LoVo (cell line): ENCODE measurements at places on chromosomes 13 and 19.

GRCh38 chr13:76630629-76631230, 255.5 kb downstream of the KCTD12 start:
- DNase-seq = no peak

GRCh38 chr19:48900477-48901406, 630 bp downstream of the NUCB1 start:
- DNase-seq = no peak

DNA sequence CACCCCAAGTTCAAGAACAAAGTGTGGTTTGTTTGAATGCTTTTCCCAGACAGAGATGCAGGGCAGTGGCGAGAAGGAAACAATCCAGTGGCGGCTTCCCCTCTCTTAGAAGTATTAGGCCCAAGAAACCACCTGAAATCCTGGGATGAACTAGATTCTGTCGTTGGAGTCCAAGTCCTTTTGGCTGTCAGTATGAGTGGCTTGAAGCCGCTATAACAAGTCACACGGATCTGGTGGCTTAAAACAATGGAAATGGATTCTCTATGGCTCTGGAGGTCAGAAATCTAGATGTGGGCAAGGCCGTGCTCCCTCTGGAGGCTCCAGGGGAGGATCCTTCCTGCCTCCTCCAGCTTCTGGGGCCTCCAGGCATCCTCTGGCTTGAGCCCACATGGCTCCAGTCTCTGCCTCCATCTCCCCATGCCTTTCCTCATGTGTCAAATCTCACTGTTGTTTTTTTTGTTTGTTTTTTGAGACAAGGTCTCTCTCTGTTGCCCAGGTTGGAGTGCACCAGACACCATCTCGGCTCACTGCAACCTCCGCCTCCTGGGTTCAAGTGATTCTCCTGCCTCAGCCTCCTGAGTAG, 97.7 kb downstream of the GNG7 start:
- no peak for DNase-seq

DNA sequence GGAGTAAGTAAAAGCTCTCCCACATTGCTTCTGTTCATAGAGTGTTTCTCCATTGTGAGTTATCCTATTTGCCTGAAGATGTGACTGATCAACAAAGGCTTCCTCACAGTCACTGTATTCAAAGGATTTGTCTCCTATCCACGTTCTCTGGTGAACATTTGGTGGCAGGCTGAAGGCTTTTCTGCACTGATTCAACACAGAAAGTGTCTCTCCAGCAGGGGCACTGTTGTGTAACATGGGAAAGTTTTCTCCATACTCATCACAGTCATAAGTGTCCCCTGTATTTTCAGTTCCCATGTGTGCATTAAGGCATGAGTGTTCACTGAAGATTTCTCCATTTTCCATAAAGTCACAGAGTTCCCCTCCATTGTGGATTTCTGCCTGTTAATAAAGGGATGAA, 17.6 kb downstream of the ZNF121 start:
- DNase-seq = no peak

- DNase-seq = no peak
These were observed 23.5 kb upstream of the LAIR1 start for GRCh38 chr19:54387991-54388801.

GRCh38 chr19:18967358-18968146, 26.5 kb upstream of the HOMER3 start:
- no peak for DNase-seq

DNA sequence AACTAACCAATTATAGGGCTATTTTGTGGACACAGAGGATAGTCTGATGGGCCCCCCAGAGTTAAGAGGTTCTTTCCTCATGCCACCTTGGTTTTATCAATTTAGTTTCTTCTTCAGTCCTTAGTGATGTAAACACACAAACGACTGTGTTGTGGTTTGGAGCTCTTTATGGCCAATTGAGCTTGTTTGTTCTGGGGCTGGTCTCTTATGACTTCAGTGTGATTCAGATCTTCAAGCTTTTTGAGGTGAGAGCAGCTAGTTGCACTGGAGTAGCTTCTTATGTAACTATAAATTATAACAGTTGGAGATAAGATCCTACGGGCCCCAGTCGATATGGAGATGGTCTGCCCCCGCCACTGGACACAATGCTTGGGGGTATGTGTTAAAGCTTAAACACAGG, 22.0 kb upstream of the GJB6 start:
- no peak for DNase-seq

DNA sequence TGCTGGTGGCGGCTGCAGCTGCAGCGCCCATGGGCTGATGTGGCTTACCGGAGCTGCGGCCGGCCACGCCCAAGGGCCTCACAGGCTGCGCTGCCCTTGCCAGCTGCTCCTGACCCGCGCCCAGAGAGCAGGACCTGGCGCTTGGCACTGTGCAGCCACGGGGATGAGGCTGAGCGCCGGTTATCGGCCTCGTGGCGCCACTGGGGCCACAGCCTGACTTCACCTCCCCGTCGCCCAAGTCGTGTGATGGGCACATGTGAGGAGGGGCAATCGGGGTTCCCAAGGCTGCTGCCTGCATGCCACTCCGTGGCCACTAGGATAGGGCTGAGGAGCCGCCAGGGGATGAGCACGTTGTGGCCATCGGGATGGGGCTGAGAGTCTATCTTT, 77.2 kb upstream of the PABPC3 start:
- DNase-seq = no peak

DNA sequence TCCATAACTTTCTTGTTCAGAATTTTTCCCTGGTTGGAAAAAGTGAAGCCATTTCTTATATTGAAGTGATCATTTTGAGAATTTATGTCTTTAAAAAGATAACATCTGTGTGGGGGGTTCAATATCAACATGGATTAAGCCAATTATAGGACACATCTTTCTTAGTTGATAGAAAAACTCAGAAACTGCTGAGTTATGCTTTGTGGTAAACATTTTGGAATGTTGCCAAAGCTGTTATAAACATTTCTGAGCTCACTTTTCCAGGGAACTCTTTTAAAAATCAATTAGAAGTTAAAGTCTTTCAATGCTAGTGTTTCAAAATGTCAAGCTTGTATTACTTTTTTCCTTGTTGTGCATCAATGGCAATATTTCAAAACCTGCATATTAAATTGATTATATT, 248.8 kb downstream of the DACH1 start:
- no peak for DNase-seq

DNA sequence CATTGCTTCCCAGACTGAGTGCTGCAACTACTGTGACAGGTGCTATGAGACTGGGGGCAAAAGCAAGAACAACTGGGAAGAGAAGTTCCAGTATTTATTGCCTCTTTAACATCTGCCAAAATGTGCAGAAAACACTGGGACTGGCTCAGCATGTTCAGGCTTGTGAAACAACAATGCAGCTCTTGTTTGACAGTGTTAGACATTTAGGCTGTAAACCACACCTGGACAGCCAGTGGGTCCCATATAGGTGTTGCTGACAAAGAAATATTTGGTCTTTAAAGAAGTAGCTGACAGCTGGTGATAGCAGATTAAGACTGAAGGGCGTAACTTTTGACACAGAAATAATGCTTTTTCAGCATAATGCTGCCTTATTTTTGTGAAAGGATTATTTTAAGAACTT, 88.1 kb downstream of the STOML3 start:
- no peak for DNase-seq

GRCh38 chr13:21164631-21165030, 11.7 kb downstream of the SKA3 start:
- no peak for DNase-seq

GRCh38 chr13:99572131-99572530, 70.9 kb downstream of the TM9SF2 start:
- DNase-seq = no peak

GRCh38 chr13:46195016-46195415, 13.0 kb upstream of the LCP1 start:
- DNase-seq = no peak

DNA sequence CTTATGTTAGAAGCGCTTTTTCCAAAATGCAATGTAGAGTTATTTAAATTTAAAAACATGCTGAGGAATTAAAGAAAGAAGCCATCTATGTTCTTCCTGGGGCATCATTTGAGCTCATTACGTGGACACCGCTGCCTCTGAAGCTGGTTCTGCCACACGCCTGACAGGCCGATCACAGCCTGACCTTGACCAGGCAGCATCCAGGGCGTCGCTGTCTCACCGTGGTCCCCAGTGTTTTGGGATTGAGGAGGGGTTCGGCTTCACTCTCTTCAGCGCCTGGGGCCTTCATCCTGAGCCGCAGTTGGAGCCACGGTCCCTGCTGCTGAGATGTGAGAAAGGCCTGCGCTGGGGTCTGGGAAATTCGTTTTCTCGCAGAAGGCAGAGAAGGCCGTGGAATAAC, 64.0 kb downstream of the ATP11A start:
- no peak for DNase-seq

GRCh38 chr19:6608940-6609339, 18.0 kb upstream of the CD70 start:
- no peak for DNase-seq

GRCh38 chr13:101332583-101332982, 83.7 kb downstream of the NALCN start:
- DNase-seq = no peak

DNA sequence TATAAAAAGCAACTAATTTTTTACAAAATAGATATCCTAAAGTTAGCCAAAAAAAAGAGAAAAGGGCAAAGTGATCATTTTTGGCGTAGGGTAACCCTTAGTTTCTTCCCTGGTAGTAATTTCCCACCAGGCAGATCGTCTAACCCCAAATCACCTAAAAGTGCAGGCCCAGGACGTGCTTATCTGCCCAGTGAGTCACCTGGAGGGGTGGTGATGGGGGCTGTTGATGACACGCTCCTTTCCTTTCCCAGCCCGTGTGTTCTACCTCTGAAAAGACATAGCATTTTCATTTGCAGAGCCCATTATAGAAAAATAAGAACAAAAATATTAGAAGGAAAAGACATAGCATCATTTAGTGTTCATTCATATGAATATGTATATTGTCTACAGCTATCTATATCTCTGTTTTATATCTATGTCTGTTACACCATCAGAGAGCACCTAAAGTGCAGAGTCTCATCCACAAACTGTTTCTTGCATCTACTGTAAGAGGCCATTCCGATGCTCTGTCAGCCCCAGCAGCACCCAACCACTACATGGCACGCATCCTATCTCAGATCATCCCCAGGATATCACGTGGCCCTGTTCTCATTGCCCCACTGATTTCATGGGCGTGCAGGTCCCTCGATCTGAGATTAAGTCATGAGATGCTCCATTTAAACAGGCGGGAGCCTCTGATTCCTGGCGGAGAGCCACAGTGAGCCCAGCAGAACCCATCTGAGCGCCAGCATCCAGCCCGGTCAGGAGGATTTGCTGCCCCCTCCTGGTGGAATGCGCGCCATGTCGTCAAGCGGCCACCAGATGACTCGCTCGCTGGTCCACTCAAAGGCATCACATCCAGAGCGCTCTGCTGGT, 8.5 kb upstream of the LILRB3 start:
- DNase-seq = peak; percentile 63

DNA sequence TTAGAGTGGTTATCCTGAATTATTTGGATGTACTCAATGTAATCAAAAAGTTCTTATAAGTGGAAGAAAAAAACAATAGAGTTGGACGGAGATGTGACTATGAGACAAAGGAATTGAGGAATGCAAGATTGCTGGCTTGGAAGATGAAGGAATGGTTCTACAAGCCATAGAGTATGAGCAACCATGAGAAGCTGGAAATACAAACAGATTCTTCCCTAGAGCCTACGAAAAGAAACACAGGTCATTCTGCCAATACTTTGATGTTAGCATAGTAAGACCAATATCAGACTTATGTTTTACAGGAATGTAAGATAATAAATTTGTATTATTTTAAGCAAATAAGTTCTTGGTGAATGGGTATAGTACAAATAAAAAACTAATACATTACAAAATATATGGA, 249.2 kb downstream of the DIAPH3 start:
- no peak for DNase-seq

GRCh38 chr19:46901701-46902401, 41.1 kb downstream of the ARHGAP35 start:
- DNase-seq = peak; percentile 43

DNA sequence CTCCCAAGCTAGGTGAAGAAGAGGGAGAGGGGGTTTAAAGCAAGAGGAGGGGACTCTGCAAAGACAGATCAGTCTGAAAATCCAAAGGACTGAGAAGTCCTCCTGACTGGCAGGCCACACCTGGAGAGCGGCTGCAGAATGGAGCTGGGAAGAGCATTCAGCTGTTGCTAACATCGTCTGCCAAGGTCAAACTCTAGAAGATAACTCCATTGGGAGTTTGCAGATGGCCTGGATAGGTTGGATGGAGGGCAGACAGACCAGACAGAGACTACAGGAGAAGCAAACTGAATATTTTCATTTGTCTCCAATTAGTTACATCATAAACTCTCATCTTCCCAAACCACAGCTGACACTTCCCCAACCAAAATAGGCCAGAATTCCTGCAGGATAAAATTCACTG, 19.9 kb upstream of the SHISA2 start:
- no peak for DNase-seq

DNA sequence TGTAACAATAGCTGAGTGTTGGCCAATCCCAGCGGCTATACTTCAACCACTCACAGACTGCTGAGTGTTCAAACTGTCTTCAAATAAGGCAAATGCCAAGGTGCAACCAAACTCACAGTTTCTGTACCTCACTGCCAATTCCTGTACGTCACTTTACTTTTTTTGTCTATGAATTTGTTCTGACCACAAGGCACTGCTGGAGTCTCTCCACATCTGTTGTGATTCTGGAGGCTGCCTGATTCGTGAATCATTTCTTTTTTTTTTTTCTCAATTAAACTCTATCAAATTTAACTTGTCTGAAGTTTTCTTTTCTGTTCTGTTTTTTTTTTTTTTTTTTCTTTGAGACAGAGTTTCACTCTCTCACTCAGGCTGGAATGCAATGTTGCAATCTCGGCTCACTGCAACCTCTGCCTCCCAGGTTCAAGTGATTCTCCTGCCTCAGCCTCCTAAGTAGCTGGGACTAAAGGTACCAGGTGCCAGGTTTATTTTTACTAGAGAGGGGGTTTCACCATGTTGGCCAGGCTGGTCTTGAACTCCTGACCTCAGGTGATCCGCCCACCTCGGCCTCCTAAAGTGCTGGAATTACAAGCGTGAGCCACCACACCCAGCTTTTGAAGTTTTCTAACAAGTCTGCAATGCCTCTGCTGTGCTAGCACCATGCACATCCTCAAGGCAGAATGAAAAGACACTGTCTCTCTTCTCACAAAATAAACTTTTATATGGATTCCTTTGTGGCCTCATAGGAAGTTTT, 401.7 kb downstream of the IRS2 start:
- DNase-seq = no peak

GRCh38 chr13:46385946-46386345, 1.1 kb downstream of the RUBCNL start:
- no peak for DNase-seq

- DNase-seq = no peak
These were observed 258.9 kb downstream of the GPC5 start for GRCh38 chr13:91657283-91657682.
